ENCODE measurements at places on chromosomes 5 and 9.

GRCh38 chr9:88738709-88739108, 203.7 kb downstream of the NXNL2 start:
- no peak for DNase-seq

DNA sequence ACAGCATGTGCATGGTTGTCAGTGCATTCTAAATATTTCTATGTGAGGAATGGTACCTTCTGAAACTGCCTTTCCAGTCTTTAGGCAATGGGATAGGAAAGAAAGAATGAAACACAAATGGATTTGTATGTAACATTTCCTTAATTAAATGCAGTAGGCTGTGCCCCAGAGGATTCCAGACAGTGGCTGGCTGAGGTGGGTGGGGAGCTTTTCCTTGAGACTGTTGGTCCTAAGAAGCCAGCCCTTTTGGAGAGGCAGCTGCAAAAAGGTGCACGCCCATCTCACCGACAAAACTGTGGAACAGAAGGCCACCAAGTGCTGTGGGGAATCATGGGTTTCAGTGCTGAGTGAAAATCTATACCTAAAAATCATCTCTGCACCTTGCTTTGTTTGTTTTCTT, 6.8 kb upstream of the CKMT2 start:
- no peak for DNase-seq

DNA sequence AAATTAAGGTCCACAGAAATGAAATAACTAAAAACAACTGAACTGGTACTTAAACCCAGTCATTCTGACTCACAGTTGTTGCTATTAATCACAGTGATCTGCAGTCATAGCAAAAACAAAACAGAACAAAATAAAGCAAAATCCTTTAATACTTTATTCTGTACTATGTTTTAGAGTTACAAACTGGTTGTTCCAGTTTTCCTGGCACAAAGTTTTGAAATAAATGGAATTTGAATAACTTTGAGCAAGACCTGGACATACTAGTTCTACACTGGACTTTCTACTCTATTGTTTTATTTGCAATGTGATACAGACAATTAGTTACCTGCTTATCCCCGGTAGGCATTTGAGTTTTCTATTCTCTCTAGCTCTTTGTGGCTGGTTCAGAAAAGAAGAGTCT, 147.9 kb downstream of the DMRT2 start:
- no peak for DNase-seq

DNA sequence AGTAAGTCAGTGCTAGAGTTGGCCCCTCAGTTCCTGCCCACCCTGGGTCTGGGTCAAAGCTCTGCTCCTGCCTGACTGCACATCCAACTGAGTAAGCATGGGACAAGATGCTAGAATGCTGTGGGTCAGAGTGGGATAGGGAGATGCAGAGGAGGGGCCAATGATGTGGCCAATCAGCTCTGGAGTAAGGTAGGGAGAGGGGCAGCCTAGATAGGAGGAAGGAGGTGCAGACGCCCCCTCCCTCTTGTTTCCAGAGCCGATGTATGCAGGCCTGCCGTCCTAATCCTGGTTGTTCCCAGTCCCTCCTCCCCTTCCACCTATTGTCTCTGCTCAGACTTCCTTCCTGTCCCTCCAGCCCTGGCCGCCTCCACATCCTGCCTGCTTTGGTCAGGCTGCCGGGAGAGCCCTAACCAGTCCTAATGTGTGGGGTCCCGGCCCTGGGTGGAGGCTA, 1.3 kb downstream of the ARAP3 start:
- no peak for DNase-seq

DNA sequence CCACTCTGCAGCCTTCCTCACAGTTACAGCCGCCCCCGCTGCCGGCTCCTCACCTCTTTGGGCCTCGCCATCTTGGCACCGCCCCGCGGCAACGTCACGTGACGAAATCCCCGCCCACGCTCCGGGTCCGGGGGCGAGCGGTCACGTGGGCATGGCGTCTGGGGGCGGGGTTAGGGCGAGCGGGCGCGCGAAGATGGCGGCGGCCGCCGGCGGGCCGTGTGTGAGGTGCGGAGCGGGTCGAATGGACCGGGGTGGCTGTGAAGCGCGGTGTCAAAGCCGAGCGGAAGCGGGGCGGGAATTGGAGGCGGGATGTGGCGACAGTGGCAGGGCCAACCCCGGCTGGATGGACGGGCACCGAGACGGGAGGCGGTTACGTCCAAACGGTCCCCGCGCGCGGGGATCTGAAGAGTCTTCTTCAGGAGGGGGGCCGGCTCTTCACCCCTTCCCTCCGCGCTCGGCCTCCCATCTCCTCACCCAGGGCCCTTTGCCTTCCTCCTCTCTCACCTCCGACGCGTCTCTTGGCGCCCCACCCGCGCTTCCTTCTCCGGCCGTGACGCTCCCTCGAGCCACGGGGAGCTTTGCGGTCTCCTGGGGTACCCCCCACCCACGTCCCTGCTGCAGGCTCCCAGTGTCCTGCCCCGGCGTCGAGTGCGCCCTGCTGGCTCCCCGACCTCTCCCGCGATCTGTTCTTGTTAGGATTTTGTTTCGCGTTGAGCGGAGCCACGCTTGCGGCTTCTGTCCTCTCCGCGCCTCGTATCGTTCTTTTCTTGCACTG, at the start of the genes DOLK and NUP188:
TSS of gene DOLK (minus strand) at position 77 of the 775 bp plus-strand sequence. CDS start 300 bp downstream, outside the sequence.
TSS of gene NUP188 (plus strand) at position 173 of the 775 bp plus-strand sequence. CDS start at position 194, 21 bp downstream.
- peak; percentile 95 for DNase-seq

Data from CD4-positive, alpha-beta T cell treated with Interferon alpha-2 for 1 hour (primary cell).